ENCODE measurements at places on chromosomes 5 and 9.
A peak's percentile ranks its signal among the peaks of the same experiment; 100 is the strongest.

- no peak for DNase-seq
Observed at GRCh38 chr9:99986642-99987041, 80.2 kb downstream of the STX17 start.

DNA sequence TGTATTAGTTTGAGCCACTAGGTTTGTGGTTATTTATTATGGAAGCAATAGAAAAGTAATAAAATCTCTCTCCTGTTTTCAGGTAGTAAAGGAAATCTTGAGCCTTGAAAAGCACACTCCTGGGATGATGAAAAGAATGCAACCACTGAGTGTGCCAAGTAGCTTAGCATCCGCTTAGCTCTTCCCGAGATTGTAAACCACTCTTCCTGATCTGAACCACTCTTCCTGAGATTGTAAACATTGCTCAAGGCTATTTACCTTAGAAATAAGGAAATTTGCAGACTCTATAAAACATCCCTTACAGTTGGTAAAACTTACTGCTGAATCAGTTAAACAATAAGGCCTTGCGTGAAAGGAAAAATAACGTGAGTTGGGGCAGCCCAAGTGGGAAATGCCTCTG is 17.4 kb upstream of the IL33 start:
- no peak for DNase-seq

- DNase-seq, result no peak
Observed at GRCh38 chr9:124290743-124291554, 33.2 kb downstream of the NEK6 start.

- DNase-seq, result no peak
Observed at GRCh38 chr9:132662152-132662945, 7.4 kb downstream of the DDX31 start.

GRCh38 chr5:132475497-132475882 is 15.1 kb downstream of the IRF1 start:
- no peak for DNase-seq

GRCh38 chr9:124941679-124942561 is 1.0 kb upstream of the GOLGA1 start:
- no peak for DNase-seq

GRCh38 chr9:72935595-72935994 is 17.3 kb downstream of the ALDH1A1 start:
- DNase-seq, result no peak

GRCh38 chr5:122183098-122183787 is 53.9 kb downstream of the ZNF474 start:
- peak; percentile 55 for DNase-seq

- DNase-seq, result no peak
Observed at GRCh38 chr5:18051953-18052352, 417.7 kb downstream of the TAF11L14 start.
